ENCODE measurements at places on chromosomes 16 and 17. TPM values are rescaled to one million over a fixed set of nuclear protein-coding genes. Genes with fewer than 3 reads are reported as not detected.

The CCDC78 gene
- total RNA-seq, result 2.2 TPM

The TLCD1 gene
- 4.0 TPM for total RNA-seq

The FOXJ1 gene
- not detected for total RNA-seq

The TBC1D28 gene
- not detected for total RNA-seq

DNA sequence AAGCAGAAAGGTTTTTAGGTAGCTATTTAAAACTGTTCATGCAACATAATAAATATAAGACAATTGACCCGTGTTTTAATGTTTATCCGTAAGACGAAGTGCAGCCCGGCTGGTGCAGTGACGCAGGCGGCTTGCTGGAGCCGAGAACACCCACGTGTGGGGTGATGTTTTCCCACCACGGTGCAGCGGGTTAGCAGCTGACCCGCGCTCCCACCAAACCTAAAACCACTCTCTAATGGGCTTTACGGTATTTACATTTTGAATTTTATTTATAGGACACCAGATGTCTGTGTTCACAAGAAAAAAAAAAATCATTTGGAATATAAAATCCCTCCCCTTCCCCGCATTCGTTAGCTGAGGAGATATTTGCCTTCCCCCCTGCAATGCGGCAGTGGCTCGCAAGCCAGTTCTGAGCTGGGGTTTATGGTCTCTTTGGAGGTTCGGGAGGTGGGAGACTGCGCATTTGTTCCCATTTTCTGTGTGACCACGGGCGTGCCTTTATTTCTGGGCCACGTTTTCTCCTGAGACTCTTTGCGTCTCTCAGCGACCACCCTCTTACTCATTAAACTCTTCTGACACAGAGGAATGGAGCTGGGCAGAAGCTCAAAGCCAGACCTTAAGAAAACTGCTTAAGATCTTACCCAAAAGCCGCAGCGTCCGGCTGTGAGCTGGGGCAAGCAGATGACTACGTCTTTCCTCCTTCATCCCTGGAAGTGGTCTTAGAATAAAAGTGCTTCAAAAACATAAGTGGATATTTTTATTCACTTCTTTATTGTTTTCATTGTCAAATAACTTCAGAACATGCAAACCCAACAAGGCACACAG is 301.1 kb downstream of the IRF8 start:
- DNase-seq, result no peak

DNA sequence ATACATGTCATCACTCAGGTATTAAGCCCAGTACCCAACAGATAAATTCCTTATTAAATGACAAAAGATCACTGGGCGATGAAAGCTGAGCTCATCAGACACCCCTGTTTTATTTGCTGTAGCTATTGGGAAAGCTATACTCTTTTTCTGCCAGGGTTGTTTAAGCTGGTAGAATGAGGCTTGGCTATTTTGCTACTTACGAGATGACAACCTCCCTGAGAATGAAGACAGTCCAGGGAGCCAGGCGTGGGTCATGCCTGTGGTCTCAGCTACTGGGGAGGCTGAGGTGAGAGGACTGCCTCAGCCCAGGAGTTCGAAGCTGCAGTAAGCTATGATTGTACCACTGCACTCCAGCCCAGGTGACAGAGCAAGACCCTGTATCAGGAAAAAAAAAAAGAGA is 4.3 kb upstream of the SH2B1 start:
- peak; percentile 62 for DNase-seq

GRCh38 chr17:3691617-3692067 is 4.3 kb downstream of the P2RX5 start:
- DNase-seq, result peak; percentile 68

DNA sequence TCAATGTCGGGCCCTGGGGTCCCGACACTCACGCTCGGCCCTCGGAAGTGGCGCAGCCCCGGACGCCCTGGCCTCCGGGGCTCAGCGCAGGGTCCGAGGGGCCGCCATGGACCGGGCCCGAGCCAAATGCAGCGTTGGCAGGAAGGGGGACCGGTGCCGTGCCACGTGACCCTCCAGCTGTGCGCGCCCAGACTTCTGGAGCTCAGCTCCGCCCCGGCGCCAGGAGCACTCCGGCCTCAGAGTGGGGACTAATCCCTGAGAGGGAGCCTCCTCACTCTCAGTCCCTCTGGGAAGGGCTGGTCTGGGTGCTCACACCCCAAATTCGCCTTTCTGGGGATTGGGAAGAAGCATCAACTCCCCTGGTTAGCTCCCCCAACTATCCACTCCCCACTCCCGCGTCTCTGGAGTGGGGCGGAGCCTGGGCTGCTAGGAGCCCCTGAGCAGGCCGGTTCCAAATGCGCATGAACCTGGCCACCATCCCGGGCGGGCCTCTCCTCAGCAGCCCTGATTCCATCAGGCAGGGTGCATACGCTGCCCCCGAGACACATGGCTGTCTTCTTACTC is at the start of gene B3GNT9:
TSS of gene B3GNT9 (minus strand) at position 166 of the 564 bp plus-strand sequence. CDS start 513 bp downstream, outside the sequence.
- DNase-seq, result peak; percentile 100

- no peak for DNase-seq
Observed at GRCh38 chr17:67711916-67712315, 5.8 kb upstream of the NOL11 start.
